ENCODE measurements at places on chromosomes 11 and 22. TPM values are rescaled to one million over a fixed set of nuclear protein-coding genes. Genes with fewer than 3 reads are reported as not detected.
A peak's percentile ranks its signal among the peaks of the same experiment; 100 is the strongest.

Gene MS4A3
- not detected for total RNA-seq

Gene FXYD2
- total RNA-seq: not detected

GRCh38 chr22:27110665-27111451 is 453.5 kb downstream of the MIAT start:
- DNase-seq: peak; percentile 95

DNA sequence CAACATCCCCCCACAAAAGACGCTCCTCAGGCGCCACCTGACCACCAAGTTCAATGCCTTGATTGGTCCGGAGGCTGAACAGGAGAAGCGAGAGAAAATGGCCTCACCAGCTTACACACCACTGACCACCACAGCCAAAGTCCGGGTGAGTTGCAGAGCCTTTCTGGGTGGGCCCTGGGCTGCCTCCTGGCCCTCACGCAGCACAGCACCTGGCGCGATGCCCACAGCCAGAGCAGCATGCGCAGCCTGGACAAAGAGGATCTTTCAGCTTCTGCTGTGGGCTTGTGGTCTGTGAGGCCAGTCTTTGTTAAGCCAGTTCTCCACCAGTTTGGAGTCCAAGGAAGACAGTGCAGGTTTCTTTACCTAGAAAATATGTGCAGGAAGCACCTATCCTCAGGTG is 21.6 kb downstream of the CYB5R2 start:
- no peak for DNase-seq

DNA sequence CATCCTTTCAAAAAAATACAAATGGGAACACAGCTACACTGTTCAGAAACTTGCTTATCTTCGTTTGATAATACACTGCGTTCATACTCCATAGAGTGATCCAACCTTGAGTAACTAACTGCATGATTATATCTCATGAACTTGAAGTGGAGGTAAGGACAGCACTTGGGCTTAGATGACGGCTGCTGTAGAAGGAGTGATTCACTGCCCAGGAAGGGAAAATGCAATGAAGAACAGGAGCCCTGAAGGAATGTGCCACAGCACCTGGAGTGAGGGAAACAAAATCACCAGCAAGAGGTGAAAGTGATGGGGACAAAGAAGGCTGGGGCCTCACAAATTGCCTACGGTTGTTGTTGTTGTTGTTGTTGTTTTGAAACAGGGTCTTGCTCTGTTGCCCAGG is 44.1 kb upstream of the SC5D start:
- DNase-seq: peak; percentile 60

DNA sequence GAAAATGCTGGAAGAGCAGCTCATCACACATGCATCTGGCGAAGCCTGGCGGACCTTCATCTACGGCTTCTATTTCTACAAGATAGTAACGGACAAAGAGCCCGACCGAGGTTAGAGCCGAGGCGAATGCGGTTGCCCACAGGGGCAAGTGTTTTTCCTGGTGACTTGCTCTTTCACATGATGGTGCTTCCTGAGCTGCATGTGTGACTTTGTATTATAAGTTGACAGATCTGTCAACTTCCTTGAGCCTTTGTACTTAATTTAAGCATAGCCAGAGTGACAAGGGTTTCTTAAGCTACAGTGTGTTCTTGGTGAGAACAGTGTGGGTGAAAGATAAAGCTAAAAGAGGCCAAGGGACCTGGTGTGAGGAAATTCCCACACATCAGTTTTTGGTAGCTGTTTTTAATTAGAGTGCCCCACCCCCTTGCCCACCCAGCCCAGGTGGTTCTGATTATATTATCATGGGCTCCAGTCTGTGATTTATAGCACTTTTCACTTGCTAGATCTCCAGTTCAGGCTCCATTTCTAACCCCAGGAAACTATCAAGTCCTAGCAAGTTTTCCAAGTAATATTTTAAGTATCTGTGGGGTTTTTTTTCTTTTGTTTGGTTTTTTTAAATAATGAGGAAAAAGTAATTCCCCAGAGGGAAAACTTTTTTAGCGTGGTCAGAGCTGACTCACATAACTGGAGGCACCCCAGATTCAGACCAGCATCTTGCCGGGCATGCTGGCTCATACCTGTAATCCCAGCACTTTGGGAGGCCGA is 68.0 kb upstream of the YWHAH start:
- DNase-seq: no peak

GRCh38 chr22:26713823-26714449 is 56.5 kb downstream of the MIAT start:
- DNase-seq: peak; percentile 86

GRCh38 chr11:129694966-129695365 is 120.7 kb upstream of the TMEM45B start:
- peak; percentile 1 for DNase-seq

DNA sequence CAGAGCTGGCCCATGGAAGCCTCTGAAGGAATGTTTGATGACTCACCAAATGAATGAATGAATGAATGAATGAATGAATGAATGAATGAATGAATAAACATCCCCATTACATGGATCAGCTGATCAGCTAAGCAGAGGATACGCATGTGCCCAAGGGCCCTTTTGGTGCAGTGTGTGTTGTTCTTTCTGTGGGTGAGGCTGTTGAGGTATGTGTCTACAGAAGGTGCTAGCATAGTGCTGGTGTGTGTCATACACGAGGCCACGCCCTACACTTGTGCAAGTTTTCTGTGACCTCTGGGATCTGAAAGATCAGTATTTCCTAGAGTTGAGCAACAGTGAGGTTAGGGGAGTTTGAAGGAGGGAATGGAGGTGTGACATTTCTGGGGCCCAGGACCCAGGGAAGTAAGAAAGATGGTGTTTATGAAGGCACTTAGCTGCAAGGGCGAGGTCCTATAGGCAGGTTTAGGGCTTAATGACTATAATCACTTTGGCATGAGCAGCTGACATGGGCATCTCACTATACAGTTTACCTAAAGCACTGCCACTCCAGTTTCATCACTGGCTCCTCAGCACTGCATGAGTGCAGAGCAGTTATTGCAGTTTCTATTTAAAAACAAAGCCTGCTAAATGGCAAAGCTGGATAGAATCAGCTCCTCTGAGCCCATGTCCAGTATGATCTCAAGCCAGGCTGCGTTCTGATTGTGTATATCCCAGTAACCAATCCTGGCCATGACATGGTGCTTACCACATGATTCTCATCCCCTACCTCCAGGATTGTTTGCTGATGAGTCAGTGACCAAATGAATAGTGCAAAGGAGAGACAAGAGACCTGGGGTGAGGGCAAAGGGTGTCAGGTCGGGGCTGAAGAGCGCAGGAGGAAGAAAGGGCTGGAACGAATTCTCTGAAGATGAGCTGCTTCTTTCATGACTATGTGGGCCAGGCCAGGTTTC is 36.4 kb upstream of the E2F8 start:
- DNase-seq: no peak

GRCh38 chr22:23236440-23237184 is 56.3 kb downstream of the BCR start:
- no peak for DNase-seq

- no peak for DNase-seq
Measured at GRCh38 chr11:69515271-69516245, 34.1 kb downstream of the LINC01488 start.
